Stimulated activated CD4-positive, alpha-beta T cell treated with anti-CD3 and anti-CD28 coated beads, Interleukin-1b, Interleukin-23, amount 100 ng/mL, for 1 hour (primary cell): ENCODE measurements at places on chromosomes 5 and 9.

DNA sequence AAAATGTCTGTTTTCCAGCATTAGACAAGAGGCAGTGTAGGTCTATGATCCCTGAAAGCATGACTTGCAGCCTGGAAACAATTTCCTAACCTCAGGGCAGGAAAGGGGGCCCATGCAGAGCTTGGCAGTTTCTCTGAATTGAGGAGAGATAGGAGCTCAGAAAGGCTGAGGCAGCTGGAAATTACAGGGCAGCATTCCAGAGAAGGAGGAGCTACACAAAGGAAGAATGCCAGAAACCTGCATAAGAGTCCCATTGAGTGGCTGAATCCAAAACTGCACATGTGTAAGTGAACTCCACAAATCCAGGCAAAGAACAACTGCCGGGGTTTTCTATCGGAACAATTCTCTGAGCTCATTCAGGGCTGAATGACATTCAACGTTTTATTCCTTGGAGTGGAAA is 346.8 kb downstream of the PIK3R1 start:
- DNase-seq = no peak

DNA sequence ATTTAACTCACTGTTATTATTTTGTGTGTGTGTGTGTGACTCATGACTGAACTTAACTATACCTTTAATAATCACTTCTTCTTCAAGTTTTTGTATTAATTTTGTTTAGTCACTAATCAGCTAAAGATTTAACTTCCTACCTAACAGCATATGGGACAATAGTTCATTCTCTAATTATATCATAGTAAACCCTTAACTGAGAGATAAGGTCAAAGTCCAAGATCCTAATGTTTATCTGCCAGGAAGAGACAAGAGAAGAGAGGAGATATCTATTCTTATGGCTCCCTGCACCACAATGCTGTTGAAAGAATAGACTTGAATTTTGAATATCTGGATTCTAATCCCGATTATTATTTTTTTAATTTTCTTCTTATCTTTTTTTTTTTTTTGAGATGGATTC is 28.1 kb downstream of the FREM1 start:
- DNase-seq = no peak

DNA sequence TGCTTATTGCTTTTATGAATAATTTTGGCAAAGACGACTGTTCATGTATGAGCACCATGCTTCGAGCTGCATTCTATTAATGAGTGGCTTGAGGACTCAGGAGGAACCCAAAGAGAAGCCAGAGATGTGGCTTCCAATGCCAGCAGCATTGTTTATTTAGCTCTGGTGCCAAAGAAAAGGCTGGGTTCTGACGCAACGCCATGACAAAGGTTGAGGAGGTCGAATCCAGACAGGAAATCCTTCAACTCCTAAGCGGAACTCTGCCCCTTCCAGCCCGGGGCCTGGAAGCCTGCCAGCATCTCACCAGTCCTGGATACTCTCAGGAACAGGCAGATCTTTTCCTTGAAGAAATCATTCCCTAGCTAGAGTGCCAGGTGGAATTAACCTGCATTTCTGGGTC is 104.4 kb downstream of the ARHGAP26 start:
- no peak for DNase-seq

DNA sequence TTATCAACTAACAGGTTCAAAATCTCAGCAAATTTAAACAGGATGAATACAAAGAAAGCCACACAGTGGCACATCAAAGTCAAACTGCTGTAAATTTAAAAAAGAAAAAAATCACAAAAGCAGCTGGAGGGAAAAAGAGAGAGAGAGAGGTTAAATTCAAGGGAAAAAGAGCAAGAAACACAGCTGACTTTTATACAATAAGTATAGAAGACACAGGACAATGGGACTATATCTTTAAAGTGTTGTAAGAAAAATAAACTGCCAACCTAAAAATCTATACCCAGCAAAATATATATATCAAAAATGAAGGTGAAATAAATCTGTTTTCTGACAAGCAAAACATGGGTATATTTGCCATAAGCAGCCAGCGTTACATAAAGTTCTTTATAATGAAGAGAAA is 261.5 kb downstream of the TLE1 start:
- no peak for DNase-seq

DNA sequence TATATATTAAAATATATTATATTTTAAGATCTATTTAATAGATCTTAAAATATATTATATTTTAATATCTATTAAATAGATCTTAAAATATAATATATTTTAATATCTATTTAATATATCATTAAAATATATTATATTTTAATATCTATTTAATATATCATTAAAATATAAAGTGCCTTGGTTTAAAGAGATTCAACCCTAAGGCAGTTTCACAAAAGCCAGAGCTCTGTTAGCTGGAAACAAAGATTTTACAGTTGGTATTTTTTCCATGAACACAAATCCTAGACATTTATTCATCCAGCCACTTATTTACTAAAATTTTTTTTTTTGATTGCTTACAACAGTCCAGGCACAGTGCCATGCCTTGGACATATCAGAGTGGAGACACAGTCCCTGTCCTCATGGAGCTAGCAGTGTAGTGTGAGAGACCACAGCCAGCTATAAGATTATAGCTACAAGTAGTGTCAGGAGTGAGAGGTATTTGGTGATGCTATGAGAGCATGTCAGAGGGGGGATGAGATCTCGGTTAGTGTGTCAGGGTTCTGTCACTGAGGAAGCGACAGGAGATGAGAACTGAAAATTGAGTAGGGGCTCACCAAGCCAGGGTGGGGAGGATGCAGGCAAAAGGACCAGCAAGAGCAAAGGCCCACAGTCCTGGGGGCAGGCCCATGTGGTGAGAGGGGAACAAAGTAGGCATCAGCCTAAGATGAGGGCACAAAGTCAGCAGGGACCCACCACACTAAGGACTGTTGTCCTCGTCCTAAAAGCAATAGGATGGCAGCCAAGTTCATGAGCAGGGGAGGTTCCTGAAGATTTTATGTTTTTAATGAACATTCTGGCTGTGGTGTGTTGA is 74.5 kb downstream of the FBXO38 start:
- DNase-seq = no peak

- no peak for DNase-seq
These were observed 117.7 kb downstream of the STARD4 start for GRCh38 chr5:111394586-111394985.

GRCh38 chr9:115013998-115014397 is 83.6 kb upstream of the TNFSF8 start:
- DNase-seq = peak; percentile 58

DNA sequence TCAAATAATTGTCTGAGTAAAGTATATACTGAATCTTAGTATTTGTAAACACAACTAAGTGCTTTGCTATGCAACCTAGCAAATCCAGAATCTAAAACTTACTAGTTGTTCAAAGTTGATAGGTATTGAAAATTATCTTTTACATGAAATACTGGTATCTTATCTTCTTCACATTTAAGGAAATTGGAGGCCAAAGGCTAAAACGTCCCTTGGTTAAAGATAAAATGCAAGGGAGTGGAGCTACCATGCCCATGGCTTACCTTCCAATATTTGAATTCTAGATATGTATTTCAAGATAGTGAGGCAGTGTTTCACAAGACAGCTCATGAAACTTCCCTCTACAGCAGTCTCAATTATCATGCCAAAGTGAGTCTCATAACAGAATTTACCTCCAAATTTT is 373.5 kb downstream of the KIAA0825 start:
- no peak for DNase-seq

DNA sequence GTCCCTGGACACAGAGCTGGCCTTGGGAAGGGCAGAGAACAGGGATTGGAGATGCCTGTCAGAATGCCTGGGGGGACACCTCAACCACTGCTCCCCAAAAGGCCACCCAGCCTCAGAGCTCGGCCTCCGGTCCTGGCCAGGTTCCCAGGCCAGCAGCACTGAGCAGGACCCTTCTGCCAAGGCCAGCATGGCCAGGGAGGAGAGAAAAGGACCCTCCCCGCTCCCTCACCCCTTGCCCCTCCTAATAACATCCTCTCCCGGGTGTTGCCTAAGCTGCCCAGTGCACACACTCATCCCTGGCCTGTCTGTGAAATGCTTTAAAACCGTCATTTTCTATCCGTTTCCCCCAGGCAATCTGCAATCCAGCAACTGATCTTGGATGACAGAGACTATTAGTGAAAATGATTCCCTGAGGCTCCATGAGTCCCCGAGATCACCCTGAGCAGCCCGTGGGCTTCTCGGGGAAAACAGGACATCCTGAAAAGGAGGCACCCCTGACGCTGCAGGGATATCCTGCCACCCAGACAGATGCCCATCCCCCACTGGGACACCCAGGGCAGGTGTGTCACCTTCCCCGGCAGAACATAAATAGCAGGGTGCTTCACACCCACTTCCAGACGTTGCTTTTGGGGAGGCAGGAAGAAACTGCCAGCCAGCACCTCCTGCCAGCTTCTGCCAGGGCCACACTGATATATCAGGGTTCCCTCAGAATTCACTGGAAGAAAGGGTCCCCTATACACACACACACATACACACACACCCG is 75.3 kb downstream of the ADAMTS2 start:
- no peak for DNase-seq

DNA sequence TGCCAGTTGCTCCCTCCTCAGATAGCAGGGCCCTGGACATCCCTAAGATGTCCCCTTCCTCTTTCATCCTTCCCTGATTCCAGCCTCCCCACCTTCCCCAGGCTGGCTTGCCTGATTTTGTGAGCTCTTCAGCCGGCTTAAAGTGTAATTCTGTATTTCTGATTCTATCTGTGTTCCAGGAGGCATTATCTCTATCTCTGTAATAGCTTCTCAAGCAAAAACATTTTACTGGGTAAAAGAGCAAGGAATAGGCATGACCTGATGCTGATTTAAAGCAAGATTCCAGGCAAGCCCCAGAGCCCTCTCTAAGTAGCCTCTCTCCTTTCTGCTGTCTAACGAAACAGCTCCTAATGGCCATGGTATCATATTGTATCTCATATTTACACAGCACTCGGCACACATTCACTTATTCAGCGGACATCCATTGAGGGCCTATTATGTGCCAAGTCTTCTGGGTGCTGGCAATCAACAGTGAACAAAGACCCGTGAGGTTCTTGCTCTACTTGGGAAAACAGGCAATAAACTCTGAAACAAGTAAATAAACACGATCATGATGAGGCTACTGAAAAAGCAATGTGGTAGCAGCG is 100.9 kb upstream of the MSX2 start:
- no peak for DNase-seq

- DNase-seq = no peak
These were observed 136.7 kb upstream of the EFNA5 start for GRCh38 chr5:107807431-107807830.

DNA sequence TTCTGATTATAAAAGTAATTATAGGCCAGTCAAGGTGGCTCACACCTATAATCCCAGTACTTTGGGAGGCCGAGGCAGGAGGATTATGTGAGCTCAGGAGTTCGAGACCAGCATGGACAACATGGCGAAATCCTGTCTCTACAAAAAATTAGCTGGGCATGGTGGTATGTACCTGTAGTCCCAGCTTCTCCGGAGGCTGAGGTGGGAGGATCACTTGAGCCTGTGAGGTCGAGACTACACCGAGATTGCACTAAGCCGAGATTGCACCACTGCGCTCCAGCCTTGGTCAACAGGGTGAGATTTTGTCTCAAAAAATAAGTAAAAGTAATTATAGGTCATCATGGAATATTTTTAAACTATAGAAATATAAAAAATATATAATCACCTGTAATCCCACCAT is 18.1 kb downstream of the IRF1 start:
- no peak for DNase-seq

- no peak for DNase-seq
These were observed 89.7 kb downstream of the CAAP1 start for GRCh38 chr9:26802921-26803320.

DNA sequence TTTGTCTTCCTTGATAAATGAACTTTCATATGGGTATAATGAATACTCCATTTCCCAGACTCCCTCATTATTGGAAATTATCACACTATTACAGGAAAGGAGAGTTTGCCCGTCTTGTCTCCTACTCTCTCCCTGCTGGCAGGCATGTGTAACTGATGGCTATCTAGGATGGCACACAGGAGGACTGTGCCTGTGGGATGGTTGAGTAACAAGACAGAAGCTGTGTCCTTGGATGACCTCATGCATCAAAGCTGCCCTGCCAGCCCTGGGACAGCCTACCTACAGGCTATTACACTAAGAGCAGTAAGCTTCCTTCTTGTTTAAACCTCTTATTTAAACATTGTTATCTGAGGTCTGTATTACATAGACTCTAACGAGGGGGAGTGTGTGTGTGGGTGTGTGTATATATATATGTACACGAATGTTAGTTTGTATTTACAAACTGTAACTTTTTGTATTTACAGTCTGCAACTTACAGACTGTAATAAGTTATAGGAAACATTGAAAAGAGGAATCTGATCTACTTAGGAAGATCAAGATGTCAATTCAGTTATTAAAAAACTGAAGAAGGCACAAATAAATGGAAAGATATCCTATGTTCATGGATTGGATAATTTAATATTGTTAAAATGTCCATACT is 247.6 kb upstream of the ACO1 start:
- DNase-seq = no peak

DNA sequence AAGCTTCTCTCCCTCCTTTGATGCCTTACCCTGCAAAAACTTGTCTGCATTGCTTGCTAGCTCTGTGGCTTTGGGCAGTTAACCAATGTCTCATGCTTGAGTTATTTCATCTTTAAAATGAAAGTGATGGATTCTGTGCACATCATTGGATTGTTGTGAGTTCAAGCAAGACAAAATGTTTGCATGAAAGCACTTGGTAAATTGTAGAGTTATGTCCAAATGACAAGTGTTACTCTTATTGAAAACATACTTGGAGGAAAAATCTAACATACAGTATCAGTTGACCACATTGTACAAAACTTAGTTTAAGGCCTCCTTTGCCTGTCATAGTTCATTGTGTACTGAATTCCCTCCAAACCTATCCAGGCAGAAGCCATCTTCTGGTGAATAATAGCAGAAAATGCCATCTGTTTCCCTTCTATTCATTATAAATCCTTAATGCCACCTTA is 30.0 kb downstream of the TGFBR1 start:
- no peak for DNase-seq

DNA sequence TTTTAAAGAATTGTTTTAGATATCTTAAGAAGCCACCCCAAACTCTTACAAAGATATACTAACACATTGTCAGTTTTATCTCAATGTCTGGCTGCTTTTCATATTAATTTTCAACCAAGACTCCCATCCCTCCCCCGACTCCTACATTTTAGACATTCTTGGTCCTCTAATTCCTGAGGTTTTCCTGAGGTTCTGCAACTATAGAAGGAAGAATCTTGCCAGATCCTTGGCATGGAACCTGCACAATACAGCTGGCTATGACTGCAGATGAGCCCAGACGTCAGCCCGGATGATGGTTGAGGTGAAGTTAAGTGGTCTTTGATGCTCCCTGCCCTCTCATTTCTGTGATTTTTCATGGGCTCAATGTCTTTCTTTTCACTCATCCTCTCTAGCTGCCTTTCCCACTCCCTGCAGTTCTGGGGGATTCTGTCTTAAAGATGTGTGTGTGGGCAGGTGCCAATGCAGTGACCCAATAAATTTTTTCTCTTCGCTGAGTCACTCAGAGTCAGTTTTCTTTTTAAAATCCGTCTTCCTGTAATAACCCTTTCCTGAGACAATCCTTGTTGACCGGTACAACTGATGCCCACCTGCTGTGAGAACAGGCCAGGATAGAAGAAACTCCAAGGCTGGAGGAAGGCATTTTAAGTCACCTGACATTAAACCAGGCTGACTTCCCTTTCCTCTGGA is 237.8 kb upstream of the GAS1 start:
- no peak for DNase-seq

GRCh38 chr9:10785255-10785654 is 172.5 kb upstream of the PTPRD start:
- no peak for DNase-seq

GRCh38 chr5:181168595-181169118 is 21.3 kb downstream of the OR2V2 start:
- no peak for DNase-seq
